EL (cell line): ENCODE measurements at places on chromosomes 4 and X.

DNA sequence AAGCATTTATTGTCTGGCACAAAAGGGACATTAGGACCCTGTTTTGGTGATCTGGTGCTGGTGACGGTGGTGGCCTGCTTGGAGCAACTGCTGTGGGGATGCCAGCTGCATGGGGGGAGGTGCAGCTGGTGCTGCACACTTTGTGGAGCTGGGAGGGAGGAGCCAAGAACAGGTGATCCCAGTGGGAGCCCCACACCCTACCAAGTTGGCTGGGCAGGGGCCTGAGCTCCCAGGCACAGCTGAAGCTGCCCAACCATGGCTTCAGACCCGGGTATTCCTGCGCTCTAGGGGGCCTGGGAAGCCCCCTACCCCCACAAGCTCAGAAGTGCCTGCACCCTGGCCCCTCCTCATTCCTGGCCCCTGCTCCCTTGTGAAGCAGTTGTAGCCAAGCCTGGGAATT is 1512.5 kb downstream of the TECRL start:
- no peak for DNase-seq

DNA sequence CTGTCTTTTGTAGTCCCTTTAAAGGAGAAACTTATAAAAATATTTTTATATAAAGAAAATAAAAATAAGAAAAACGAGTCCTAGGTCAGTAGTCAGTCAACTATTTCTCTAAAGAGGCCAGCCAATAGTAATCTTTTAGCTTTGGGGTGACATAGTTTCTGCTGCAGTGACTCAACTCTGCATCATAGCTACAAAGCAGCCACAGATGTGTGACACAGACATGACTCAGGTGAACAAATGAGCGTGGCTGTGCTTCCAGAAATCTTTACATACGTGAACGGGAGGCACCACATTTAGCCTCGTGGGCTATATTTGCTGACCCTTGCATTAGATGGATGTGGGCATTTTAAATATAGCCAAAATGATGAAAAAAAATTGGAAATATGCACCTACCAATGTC is 1862.5 kb upstream of the TENM3 start:
- DNase-seq: no peak

- DNase-seq: no peak
Observed at GRCh38 chrX:72461766-72462165, 110.9 kb downstream of the HDAC8 start.

- DNase-seq: no peak
Observed at GRCh38 chr4:26365537-26366150, 44.8 kb downstream of the RBPJ start.

GRCh38 chr4:65893957-65894755 is 223.9 kb upstream of the EPHA5 start:
- no peak for DNase-seq

- DNase-seq: no peak
Observed at GRCh38 chrX:20529301-20529700, 262.6 kb upstream of the RPS6KA3 start.

DNA sequence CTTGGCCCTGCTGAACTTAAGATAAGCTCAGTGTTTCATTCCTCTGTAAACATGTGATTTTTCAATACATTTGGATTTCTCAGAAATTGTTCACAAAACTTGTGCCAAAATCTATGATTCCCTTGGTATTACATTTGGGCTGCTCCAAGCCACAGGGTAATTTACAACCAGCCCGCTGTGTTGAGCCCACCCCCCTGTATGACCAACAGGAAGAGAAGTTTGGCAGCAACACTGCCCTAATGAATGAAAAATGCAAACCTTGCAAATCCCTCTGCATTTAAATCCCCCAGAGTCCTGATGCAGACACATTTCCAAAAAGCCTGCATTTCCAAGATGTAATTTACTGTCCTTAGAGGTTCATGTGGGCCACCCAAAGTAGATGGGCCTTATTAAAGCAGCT is 34.1 kb upstream of the GAB1 start:
- DNase-seq: no peak

DNA sequence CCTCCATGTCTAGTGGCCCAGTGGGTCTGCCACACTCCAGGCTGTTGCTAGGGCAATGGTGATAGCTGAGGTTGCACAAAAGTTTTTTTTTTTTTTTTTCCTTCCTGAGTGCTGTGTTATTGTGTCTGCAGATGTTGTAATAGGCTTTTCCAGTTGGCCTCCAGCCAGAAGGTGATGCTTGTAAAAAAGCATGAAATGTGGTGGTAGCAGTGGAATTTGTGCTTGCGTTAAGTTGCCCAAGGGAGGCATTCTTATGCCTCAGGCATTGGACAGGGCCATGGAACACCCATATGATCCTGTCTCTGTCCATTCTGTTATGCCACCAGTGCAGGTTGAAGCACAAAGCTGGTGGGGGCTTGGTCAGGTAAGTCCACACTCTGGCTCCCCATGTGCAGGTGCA is 660.5 kb upstream of the SPANXN1 start:
- DNase-seq: no peak

- DNase-seq: no peak
Observed at GRCh38 chr4:184953971-184954370, 64.3 kb upstream of the HELT start.

DNA sequence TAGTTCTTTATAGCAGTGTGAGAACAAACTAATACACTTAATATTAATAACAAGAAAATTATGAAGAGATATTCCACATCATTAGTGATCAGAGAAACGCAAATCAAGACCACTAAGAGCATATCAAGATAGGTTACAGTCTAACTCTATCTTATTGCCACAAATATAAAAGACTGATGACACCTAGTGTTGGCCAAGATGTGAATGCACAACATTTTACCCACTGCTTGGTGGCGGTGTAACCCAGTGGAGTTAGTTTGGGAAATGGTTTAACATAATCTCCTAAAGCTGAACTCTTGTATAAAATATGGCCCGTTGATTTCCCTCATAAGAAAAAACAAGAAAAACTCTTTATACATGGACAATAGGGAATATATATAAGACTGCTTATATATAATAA is 92.4 kb downstream of the SLITRK2 start:
- DNase-seq: no peak

DNA sequence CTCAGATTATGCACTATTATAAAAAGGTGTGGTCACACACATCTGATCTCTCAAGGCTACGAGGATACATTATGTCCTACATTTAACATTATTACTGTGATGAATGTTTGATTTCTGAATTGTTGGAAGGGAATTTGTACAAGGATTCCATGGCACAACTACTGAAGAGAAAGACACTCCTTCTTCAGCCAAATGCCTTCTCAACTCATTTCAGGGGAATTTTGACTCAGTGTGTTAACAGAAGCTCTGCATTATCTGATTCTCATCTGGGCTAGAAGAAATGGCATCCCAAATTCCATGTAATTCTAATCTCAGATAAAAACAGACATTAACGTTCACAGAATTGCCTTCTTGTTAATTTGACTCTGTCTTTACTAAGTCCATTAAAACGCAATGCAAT is 477.7 kb downstream of the PDGFC start:
- DNase-seq: no peak

DNA sequence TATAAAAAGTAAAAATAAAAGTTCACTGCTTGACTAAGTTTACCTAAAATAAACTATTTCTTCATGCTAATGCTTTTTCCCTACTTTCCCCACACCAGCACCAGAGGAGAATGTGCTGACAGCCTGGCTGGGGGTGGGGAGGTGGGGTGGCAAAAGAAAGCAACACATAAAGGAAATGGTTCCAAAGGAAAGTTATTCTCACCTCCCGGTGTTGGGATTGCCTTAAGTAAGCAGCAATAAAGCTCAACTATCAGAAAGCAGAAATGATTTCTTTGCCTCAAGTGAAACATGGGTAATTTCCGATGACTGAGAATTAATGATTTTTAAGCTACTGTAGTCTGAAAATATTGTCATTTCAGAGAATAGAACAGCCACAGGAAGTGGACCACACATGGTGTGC is 84.5 kb upstream of the DKK2 start:
- DNase-seq: no peak

- no peak for DNase-seq
Observed at GRCh38 chr4:107269175-107269574, 233.1 kb upstream of the DKK2 start.

GRCh38 chrX:69216911-69217310 is 51.7 kb upstream of the PJA1 start:
- DNase-seq: no peak

GRCh38 chr4:80566203-80566872 is 230.8 kb downstream of the CFAP299 start:
- DNase-seq: peak; percentile 9

- DNase-seq: no peak
Observed at GRCh38 chr4:53057679-53058078, 195.6 kb downstream of the RASL11B start.

GRCh38 chrX:48035891-48036290 is 29.1 kb downstream of the SPACA5 start:
- DNase-seq: no peak

DNA sequence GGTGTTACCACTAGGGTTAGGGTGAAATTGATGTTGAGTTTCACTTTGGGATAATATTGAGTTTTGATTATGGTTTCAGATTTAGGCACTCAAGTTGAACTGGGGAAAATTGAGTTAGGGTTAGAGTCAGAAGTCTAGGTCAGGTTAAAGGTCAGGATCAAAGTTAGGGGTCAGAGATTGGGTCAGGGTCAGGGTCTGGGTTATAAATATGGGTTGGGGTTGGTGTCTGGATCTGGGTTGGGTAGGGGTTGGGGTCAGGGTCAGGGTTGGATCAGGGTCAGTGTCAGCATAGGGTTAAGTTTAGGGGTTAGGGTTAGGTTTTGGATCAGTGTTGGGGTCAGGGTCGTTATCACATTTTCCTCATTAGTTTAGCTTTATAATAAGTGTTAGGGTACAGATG is 42.7 kb upstream of the IL9R start:
- DNase-seq: no peak

GRCh38 chr4:11312389-11312788 is 116.3 kb downstream of the HS3ST1 start:
- no peak for DNase-seq

DNA sequence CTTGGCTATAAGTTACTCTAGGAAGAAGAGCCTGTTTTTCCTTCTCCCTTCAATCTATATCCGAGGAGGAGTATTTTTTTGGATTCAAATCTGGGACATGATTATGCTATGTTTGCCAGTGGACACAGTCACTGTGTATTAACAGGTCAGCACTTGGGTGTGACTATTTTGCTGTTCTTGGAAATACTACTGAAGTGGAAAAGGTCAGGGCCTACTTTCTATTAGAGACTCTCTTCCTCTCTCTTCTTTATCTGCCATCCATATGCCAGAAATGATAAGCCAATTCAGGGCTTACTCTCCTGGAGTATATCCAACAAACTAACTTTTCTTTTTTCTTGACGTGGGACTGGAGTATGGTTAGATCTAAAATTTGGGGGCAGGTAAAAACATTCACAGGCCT is 40.5 kb downstream of the MID1IP1 start:
- DNase-seq: no peak

DNA sequence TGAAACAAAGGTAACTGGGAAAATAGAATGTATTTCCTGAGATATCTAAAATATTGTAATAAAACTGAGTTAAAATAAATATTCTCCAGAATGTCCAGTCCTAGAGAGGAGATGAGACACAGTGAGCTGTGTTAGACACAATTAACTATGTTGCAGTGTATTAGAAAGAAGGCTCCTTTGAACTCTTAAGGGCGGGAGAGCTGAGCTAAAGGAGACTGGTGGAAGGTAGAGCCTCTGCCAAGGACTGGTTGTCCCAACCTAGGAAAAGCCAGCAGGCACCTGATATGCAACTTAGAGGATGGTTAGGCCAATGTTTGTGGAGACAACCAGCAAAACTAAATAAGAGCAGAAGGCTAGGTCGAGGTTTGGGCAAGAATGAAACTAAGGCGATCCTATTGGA is 4.3 kb downstream of the ASB11 start:
- DNase-seq: no peak

GRCh38 chrX:52118262-52118661 is 49.3 kb upstream of the MAGED4B start:
- DNase-seq: no peak

- no peak for DNase-seq
Observed at GRCh38 chr4:62135565-62136156, 935.5 kb downstream of the ADGRL3 start.

DNA sequence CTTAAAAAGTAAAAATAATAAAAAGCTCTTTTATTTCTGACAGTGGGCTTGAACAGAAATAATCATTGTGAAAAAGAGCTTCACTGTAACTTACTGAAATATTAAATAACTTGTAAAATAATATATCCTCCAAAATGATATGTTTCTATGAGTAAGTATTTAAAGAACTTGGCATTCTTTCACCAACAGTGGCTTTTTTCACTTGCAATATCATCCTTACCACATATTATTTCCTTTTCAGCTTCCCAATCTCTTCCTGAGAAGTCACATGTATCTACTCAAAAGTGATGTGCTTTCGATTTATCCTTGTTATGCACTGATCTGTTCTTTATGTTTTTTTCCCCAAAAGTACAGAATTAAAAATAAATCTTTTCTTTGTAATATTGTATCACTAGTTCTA is 2.2 kb upstream of the PCDH18 start:
- no peak for DNase-seq
